Forelimb muscle (tissue), 1 donor: ENCODE measurements at places on chromosomes 11 and 22. TPM values are rescaled to one million over a fixed set of nuclear protein-coding genes. Genes with fewer than 3 reads are reported as not detected.

PTPN5 gene
- polyA plus RNA-seq, result 0.20 TPM

ZP1 gene
- polyA plus RNA-seq, result not detected

PGA5 gene
- 1.7 TPM for polyA plus RNA-seq

TRIM48 gene
- not detected for polyA plus RNA-seq

EMSY gene
- polyA plus RNA-seq, result 17.3 TPM

TUBA8 gene
- polyA plus RNA-seq, result 25.1 TPM

OR5B21 gene
- not detected for polyA plus RNA-seq

SCN2B gene
- 4.4 TPM for polyA plus RNA-seq

VSIG10L2 gene
- 0.28 TPM for polyA plus RNA-seq

ACR gene
- 0.42 TPM for polyA plus RNA-seq

DEFB131B gene
- not detected for polyA plus RNA-seq

IL10RA gene
- polyA plus RNA-seq, result 3.8 TPM

MIOX gene
- polyA plus RNA-seq, result 0.15 TPM
